CD4-positive, alpha-beta T cell treated with Interleukin-6 at 100 ng/mL for 8 hours (primary cell): ENCODE measurements at places on chromosomes 11 and 22.
A peak's percentile ranks its signal among the peaks of the same experiment; 100 is the strongest.

DNA sequence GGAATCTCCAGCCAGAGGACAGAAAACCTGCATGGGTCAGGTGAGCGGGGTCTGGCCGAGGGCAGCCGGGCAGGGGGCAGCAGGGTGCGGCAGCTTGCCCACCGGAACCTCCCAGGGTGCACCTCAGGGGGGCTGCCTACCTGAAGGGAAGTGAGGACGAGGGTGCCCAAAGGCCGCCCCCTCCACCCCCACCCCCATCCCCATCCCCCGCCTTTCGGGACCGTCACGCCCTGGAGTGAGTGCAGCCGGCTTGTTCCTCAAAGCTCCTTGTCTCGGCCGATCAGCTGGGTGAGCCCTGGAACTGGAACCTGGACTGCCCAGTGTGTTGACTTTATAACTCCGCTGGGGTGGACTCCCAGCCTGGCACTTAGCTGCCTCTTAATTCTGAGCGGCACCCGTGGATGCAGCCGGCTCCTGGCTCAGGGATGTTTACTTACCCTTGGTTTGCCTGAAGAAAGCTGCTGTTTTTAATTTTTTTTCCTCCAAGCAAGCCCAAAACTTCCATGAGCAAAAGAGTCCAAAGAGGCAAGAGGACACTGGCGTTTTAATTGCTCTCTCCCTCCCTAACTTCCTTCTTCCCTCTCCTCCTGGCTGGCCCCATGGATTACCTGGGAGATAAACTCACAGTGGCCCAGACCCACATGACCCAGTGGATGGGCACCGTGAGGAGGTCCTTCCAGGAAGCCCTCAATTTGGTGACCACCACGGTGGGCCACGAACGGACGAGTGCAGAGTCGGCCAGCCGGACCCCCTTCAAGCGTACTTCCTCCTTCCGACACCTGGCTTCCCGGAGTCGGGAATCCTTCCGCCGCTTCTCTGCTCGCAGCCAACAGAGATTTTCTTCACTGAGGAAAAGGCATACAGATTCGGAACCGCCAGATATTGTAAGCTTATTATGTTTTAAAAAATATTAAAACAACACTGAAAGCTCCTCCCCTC is 87.8 kb upstream of the CRYBB3 start:
- DNase-seq: no peak

DNA sequence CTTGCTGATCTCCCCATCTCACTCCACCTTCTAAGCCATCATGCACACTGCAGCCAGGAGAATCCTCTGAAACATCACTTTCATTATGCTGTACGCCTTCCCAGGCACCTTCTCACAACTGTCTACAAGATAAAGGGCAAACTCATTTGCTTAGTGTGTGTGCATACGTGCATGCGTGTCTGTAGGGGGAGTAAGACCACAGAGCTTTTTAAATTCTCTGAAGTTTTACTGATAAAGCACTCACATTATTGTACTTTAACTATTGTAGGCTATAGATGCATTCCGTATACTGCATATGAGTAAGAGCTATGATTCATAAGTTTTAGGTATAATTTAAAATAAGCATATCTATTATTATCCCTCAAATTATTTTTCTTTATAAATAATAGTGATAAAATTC is 15.3 kb upstream of the ANKK1 start:
- DNase-seq: no peak

DNA sequence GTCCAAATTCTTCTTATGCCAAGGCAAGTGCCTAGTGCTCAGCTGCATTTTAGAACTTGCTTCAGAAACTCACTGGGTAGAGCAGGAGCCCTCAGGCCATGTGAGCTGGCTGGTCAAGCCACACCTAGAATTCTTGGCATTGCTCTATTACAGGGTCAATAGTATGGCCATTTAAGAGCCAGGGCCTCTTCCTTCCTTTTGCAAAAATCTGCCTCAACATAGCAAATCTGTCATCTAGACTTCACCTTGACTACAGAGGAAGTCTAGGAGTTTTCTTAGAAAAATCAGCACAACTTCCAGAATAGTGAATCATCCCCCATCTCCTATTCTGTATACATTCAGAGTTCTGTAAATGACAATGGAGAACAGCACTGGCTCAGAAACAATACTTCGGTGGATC is 112.0 kb upstream of the TTC12 start:
- DNase-seq: no peak

DNA sequence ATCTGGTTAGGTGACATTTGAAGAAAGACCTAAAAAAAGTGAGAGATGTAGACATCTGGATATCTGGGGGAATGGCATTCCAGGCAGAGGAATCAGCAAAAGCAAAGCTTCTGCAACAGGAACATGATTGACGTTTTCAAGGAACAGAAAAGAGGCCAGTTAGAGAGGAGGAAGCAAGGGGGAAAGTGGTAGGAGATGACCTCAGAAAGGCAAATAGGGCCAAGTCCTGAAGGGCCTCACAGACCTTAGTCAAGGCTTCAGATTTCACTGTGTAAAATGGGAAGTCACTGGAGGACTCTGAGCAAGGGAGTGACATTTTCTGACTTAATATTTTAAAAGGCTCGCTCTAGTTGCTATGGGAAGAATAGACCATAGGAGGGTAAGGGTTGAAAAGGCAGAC is 9.7 kb downstream of the DEUP1 start:
- no peak for DNase-seq

- no peak for DNase-seq
These were observed 18.6 kb upstream of the APLP2 start for GRCh38 chr11:130051082-130051481.

- DNase-seq: no peak
These were observed 27.0 kb upstream of the AMOTL1 start for GRCh38 chr11:94741022-94741679.

GRCh38 chr11:99567334-99567956 is 546.7 kb downstream of the CNTN5 start:
- no peak for DNase-seq

- peak; percentile 46 for DNase-seq
These were observed 50.0 kb downstream of the C11orf58 start for GRCh38 chr11:16788141-16789062.

DNA sequence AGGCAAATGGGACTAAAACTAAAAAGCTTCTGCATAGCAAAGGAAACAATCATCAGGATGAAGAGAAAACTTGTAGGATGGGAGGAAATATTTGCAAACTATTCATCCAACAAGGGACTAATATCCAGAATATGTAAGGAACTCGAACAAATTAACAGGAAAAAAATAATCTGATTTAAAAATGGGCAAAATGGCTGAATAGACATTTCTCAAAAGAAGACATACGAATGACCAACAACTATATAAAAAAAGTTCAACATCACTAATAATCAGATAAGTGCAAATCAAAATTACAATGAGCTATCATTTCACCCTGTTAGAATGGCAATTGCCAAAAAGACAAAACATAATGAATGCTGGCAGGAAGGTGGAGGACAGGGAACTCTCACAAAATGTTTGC is 12.0 kb downstream of the OR52E1 start:
- DNase-seq: no peak

GRCh38 chr11:28984231-28984630 is 876.0 kb downstream of the METTL15 start:
- DNase-seq: no peak

GRCh38 chr11:64451856-64452255 is 92.9 kb downstream of the RPS6KA4 start:
- DNase-seq: no peak

DNA sequence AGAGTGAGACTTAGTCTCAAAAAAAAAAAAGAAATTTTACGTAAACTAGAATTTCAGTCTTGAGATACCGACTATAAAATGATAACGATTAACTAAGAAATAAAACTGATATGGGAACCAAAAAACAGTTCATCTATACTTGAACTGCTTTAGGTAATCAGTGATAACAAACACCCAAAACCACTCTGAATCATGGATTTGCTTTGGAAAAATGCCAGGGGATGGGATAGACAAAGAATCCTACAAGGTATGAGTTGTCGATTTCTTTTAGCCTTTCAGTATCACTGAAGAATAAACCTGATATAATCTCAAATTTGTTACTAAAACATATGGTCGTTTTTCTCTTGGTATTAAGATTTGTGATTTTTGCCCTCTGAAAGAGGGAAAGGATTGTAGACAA is 13.7 kb downstream of the CSTF3 start:
- no peak for DNase-seq

GRCh38 chr11:59671471-59671870 is 2.6 kb upstream of the PATL1 start:
- DNase-seq: no peak

- DNase-seq: no peak
These were observed 10.1 kb upstream of the RPS3 start for GRCh38 chr11:75389276-75389605.

DNA sequence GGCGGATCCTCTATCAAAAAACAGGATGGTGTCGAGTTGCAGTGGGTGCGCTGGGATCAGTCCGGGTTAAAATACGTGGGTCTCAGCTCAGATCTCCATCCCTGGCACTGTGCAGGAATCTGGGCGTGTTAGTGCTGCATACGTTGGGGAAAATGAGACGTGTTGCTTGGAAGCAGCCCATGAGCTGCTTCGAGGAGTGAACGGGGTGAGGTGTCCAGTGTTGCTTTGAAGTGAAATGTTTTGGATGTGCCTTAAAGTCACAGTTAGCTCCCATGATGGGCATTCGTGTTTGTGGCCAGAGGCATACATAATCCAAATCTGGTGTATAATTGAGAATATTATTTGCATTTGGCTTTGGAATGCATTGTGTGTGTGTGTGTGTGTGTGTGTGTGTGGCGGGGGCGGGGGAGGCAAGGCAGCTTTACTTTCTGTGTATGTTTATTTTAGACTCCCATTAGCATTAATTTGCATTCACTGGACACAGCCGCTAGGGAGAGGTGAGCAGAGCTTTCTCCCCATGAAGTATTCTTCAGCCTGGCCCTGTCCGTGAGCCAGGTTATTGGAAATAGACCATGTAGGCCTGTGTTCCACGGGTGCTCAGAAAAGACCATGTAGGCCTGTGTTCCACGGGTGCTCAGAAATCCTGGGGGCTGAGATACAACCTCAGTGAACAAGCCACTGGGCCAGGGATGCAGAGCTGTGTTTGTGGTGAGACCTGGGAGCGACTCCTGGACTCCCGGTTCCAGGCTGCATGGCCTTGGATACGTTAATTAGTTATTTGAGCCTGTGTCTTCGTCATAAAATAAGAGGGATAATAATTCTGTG is 134.6 kb downstream of the ST3GAL4 start:
- DNase-seq: no peak

GRCh38 chr11:8646873-8647272 is 35.6 kb downstream of the TRIM66 start:
- no peak for DNase-seq

DNA sequence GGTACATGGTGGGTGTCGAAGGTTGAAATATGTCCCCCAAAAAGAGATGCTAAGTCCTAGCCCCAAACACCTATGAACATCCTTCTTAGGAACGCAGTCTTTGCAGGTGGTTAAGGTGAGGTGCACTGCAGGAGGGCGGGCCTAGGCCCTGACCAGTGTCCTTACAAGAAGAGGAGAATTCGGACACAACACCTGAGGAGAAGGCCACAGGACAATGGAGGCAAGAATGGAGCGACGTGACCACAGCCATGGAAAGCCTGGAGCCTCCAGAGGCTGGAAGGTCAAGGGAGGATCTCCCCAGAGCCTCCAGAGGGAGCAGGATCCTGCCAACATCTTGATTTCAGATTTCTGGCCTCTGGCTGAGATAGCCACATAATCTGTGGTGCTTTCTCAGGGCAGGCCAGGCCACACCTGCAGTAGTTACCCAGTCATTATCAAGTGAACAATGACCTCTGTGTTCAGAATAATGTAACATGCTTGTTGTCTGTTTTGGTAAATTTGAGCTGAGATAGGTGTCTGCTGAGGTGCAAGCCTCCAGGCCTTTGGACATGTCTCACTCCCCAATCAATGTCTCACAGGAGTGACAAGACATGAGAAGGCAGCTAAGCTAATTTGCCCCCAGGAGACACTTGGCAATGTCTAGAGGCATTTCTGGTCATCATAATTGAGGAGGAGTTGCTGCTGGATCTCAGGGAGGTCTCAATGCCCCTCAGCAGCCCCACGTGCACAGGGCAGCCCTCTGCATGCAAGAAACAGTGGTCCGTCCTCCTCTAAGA is 498.9 kb downstream of the BRD1 start:
- no peak for DNase-seq

GRCh38 chr11:47560426-47560825 is 5.0 kb upstream of the PTPMT1 start:
- no peak for DNase-seq

DNA sequence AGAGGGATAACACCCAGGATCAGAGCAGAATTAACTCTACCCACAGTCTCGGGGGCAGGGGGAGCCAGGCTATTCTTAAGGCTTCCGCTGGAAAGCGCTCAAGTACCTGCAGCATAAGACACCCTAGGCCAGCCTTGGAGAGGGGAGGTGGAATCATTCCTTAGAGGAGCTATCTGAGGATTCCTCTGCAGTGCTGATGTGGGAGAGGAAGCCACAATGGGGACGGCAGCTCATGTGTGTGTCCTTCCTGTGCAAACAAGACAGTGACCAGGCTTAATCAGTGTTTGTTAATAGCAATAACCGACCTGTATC is 382.2 kb upstream of the CADM1 start:
- no peak for DNase-seq

GRCh38 chr11:118051611-118052461 is 25.0 kb upstream of the TMPRSS4 start:
- DNase-seq: peak; percentile 92

DNA sequence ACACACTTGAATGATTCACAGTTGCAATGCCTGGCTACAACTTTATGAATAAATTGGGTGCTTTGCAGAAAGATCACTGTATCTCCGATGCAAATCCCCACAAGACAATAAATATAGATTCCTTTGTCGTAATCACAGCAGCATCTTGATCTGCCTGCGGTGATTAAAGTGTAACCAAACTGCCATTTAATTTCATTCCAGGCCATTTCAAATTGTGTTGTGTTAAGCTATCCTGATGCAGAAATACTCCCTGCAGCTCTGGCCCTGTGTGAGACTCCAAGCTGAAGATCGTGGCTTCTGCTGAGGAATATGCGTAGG is 40.8 kb upstream of the B3GAT1 start:
- DNase-seq: no peak

DNA sequence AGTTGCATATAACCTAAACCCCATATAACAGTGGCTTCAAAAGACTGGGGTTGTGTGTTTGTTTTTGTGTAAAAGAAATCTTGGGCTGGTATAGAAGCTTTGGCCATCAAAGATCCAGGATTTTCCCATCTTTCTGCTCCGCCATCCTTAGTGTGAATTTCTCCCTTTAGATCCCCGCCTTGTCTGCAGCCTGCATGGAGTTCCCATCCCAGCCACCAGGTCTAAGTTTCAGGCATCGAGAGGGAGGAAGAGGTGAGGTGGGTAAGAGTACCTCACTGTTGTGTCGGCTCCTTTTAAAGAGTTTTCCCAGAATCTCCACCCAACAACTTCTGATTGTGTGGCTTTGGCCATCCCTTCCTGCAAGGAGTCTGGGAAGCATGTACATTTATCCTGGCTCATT is 195.5 kb upstream of the SORL1-AS1 start:
- no peak for DNase-seq

DNA sequence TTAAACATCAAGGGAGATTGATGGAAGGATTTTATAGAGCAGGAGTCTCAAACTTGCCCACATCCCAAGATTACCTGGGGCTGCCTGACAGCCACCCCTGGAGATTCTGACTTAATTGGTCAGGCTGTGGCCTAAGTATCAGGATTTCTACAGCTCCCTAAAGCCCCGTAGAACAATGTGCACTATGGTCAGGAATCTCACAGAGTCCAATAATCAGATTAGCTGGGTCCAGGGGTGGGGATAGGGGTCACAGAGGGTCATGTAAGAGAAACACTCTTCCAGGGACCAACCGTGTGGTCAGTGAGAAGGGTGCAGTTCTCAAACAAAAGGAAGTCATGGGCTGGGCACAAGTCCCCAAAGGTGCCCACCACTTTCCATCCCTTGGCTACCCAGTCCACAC is 20.5 kb upstream of the FBLN1 start:
- no peak for DNase-seq

GRCh38 chr22:49160261-49161001 is 667.2 kb downstream of the BRD1 start:
- no peak for DNase-seq
